ENCODE measurements at places on chromosomes 7 and 10.
A peak's percentile ranks its signal among the peaks of the same experiment; 100 is the strongest.

DNA sequence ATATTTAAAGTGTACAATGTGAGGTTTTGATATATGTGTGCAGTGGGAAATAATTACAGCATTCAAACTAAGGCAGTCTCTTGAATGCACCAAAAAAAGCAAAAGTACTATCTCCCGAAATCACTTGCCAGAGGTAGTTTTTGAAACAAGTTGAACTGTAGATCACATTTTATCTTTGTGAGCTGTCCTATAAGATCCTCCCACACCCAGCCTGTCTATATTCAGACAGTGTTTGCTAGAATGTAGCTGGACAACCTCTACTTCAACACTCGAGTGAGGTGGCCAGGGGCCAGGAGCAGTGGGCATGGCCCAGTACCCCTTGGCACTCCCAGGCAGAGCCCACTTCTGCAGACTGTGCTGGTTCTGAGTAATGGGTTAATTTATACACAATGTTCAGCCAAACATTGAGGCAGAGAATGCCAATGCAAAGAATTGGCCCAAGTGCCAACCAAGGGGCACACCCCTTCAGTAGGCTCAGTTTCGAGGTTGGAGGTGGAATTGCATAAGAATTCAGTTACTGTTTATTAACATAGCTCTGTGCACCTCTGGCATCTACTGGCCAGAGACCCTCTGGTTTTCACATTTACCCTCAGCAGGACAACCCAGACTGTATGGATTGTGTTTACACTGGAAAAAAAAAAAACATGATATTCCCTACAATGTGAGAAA, 70.5 kb downstream of the AHR start:
- DNase-seq = no peak

DNA sequence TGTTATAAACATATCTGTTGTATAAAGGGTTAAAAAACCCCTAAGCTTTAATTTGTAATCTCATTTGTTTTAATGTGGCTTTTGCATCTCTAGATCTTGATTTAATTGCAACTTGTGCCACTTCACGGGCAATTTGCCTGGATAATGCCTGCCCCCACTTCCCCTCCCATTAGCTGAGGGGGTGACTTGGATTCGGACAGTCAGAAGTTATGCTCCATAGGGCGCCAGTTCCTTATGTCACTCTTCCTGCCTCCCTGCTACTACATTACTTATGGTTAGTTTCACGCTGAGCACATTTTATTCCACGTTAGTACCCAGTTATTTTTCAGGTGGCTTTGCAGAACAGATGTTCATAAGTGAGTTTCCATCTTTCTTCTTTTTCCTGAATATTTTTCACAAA, 1015.2 kb upstream of the PHF14 start:
- DNase-seq = no peak

DNA sequence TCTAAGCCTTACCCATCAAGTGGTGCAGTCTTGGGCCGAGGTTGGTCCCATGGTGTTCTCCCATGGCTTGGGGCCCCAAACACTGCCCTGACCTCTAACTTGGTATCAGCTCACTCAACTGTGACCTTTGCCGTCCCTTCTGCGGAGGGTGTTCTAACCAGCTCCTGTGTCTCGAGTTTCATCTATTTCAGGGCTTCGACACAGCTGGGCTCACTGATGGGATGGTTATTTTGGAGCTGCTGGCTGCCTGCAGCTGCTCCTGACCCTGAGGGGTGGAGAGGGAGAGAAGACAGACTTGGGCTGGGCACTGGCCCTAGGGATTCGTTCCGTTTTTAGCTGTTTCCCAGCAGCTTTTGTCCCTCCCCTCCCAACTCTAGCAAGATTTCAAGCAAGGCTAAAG, 86.9 kb downstream of the NEURL1 start:
- no peak for DNase-seq

GRCh38 chr7:66920256-66920655, 769 bp upstream of the TMEM248 start:
- no peak for DNase-seq

- peak; percentile 81 for DNase-seq
Measured at GRCh38 chr7:93117852-93118530, at the start of gene SAMD9. SAMD9 (minus strand) TSS chr7:93117979; CDS start chr7:93106097, 11,882 bp downstream.

- no peak for DNase-seq
Measured at GRCh38 chr7:84069999-84070500, 124.5 kb downstream of the SEMA3A start.

Data from colonic mucosa (tissue), 4 donors.